NCI-H1048 (cell line): ENCODE measurements at places on chromosomes 4 and X.
A peak's percentile ranks its signal among the peaks of the same experiment; 100 is the strongest.

GRCh38 chrX:118935352-118935751 lies 39.1 kb upstream of the LONRF3 start:
- no peak for DNase-seq

- no peak for DNase-seq
Measured at GRCh38 chr4:110638089-110638746, 15.3 kb upstream of the PITX2 start.

DNA sequence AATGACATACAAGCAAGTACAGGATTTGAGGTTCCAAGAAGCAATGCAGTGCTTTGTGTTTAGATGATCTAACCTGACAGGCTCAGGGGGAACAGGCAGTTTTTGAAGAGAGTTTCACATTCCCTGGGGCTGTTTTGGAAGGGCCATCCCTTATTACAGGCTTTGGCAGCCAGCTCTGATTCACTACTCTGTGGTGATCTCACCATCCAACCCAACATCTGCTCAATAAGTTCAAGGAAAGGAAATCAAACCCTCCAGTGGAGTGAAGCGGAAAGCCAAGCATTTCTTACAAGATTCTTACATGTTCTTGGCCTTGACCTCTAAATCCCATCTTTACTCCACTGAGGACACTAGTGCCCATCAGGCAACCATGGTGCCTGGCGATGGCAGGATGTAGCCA lies 7.5 kb downstream of the IDS start:
- no peak for DNase-seq

- no peak for DNase-seq
Measured at GRCh38 chr4:20576861-20577260, 123.4 kb upstream of the PACRGL start.

DNA sequence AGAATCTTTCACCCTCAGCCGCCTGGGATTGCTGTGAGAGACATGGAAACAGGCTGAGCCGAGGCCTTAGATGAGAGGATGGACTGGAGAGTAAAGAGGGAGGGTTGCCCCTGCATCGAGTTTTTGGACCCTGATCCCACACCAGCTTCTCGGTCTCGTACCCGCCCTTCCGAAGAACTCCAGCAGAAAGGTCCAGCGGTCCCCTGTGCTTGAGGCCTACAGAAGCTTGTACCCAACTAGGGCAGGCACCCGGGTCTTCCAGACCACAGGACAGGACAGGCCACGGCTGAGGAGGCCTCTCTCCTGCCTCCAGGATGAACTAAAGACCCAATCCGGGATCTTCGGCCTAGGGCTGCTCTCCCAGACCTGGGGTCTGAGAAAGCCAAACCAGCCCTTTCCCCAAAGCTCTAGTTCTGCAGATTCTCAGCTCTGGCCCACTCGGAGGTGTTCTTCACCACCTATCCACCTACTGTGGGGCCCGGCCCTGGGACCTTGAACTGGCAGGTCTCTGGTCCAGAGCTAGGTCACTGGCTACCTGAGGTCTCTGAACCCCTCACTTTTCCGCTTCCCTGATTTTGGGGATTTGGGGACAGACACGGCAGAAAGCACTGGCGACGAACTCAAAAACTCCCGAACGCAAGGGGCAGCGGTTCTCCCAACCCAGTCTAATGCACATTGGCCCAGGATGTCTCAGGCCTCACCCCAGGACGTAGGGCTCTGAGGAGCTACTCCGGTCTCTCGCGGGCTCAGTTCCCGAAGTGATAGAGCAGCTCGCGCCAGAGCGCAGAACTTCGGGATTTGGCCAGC lies 1.1 kb downstream of the NKX3-2 start:
- no peak for DNase-seq

- DNase-seq, result no peak
Measured at GRCh38 chr4:143296397-143297067, 40.1 kb upstream of the GAB1 start.

- no peak for DNase-seq
Measured at GRCh38 chrX:7154041-7154597, 6.2 kb upstream of the PUDP start.

GRCh38 chr4:41458689-41459088 lies 79.3 kb upstream of the LIMCH1 start:
- DNase-seq, result no peak

DNA sequence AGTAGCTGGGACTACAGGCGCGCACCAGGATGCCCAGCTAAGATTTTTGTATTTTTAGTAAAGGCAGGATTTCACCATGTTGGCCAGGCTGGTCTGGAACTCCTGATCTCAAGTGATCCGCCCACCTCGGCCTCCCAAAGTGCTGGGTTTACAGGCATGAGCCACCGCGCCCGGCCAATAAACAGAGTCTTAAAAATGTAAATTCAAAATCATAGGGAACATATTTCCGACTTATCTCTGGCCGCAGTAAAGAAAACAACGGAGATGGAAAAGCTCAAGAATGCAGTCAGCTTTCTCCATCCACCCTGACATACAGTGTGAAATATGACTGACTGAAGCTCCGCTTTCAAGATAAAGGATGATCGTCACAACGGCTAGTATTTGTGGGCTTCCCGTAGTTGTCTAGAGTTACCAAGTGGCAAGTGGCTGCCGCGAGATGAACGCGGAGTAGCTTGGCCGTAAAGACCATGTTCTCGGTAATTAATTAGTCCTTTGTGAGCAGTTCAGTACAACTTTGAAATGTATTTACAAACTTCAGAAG lies 495.1 kb upstream of the FAT1 start:
- no peak for DNase-seq

- DNase-seq, result no peak
Measured at GRCh38 chr4:3870567-3870962, 104.4 kb downstream of the ADRA2C start.

GRCh38 chr4:158315706-158316105 lies 105.4 kb downstream of the TMEM144 start:
- DNase-seq, result no peak

DNA sequence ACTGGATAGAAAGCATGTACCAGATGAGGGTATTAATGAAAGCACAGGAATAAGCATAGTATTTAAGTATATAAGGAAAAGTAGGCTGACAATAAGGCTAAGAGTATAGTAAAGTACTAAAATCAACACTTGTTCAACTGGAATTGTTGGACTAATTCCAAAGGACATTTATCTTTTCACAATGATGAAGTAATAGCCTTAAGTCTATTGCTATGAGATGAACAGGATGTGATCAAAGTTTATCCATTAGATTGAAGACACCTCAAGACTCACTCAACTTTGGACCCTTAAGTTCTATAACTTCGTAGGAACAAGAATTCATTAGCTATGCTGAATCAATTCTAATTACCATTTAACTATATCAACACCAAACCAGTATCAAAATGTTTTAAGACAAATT lies 7.6 kb downstream of the MAD2L1 start:
- no peak for DNase-seq

- no peak for DNase-seq
Measured at GRCh38 chr4:145808021-145808650, 128.2 kb downstream of the C4orf51 start.

GRCh38 chr4:77156912-77157858 lies at the start of gene CCNG2:
Gene CCNG2 (plus strand): TSS chr4:77157207. CDS start chr4:77158533, 1,326 bp downstream.
- DNase-seq, result peak; percentile 84

GRCh38 chrX:132209527-132209926 lies 9.7 kb downstream of the RAP2C start:
- no peak for DNase-seq
